ENCODE measurements at places on chromosomes 4 and X. TPM values are rescaled to one million over a fixed set of nuclear protein-coding genes. Genes with fewer than 3 reads are reported as not detected.

Gene CT47B1
- not detected for polyA plus RNA-seq

Gene RLIM
- 9.2 TPM for polyA plus RNA-seq

Gene TLR10
- 0.18 TPM for polyA plus RNA-seq

Gene SHROOM3
- 2.1 TPM for polyA plus RNA-seq

Gene KLHL13
- polyA plus RNA-seq = 1.3 TPM

Gene SCRG1
- 0.67 TPM for polyA plus RNA-seq

Gene ABRAXAS1
- 15.4 TPM for polyA plus RNA-seq

Gene GC
- polyA plus RNA-seq = 0.49 TPM

Gene FHL1
- polyA plus RNA-seq = 23.9 TPM

Gene MAGEC3
- polyA plus RNA-seq = not detected

Gene IBSP
- polyA plus RNA-seq = 0.15 TPM

Gene OPHN1
- polyA plus RNA-seq = 0.98 TPM

Gene PLAC8
- polyA plus RNA-seq = 2.5 TPM

All from adipose tissue (tissue), 3 donors.